ENCODE measurements at places on chromosomes 1 and 21. TPM values are rescaled to one million over a fixed set of nuclear protein-coding genes. Genes with fewer than 3 reads are reported as not detected.

DNA sequence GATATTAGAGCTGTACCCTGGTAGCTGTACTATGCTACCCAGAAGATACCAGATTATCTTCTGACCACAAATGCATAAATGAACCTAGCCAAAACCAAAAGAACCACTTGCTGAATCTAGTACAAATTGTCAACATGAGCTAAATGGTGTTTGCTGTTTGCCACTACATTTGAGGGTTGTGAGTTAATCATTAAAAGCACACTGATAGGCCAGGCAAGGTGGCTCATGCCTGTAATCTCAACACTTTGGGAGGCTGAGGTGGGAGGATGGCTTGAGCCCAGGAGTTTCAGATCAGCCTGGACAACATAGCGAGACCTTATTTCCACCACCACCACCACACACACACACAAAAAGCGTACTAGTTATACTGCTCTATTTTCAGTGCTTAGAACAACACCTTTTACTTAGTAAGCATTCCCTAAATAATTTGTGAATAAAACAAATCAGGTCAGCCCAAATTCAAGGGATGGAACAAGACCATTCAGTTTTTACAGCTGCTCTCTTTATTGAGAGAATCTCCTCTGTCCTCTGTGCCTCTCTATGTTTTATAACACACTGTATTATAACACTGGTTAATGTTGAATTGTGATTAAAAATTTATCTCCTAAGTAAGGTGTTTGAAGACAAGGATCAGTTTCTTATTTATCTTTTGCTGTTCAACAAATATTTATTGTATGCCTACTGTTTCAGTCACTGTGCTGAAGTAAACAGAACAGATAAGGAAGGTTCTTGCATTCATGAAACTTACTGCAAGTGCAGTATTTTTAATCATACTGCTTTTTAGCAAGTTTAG is 44.0 kb downstream of the MAGI3 start:
- no peak overlapping the region for H3K27ac ChIP-seq
- no peaks in the 10 kb centered on the region for H3K36me3 ChIP-seq
- H3K4me3 ChIP-seq: no peak overlapping the region
- no peaks in the 10 kb centered on the region for H3K4me1 ChIP-seq
- DNase-seq: no peak
- no peaks in the 10 kb centered on the region for H3K27me3 ChIP-seq

DNA sequence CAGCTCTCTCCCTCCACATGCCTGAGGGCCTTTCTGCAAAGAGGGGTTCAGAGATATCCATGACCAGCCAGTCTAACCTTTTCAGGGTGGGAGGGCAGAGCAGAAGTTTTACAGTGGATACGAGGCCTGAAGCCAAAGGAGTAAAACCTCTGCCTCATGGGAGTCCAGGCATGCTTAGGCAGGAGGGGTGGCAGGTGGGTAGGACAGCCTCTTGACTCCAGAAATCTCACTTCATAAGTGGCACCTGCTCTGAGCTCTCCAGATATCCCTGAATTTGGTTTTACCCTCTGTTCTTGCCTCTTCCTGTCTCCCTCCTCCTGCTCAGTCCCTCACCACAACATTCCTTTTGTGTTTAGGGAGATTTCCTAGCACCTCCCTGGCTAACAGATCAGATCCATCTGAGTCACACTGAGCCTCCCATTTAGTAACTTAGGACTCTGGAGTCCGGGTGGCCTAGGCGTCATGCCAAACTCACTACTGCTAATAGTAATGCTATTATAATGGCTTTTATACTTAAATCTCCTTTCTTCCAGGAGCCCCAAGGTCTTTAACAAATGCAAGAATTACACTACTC is 201.0 kb downstream of the HS2ST1 start:
- H3K36me3 ChIP-seq: no peaks in the 10 kb centered on the region
- no peaks in the 10 kb centered on the region for H3K27me3 ChIP-seq
- no peaks in the 10 kb centered on the region for H3K4me1 ChIP-seq
- no peak overlapping the region for H3K4me3 ChIP-seq
- DNase-seq: no peak

DNA sequence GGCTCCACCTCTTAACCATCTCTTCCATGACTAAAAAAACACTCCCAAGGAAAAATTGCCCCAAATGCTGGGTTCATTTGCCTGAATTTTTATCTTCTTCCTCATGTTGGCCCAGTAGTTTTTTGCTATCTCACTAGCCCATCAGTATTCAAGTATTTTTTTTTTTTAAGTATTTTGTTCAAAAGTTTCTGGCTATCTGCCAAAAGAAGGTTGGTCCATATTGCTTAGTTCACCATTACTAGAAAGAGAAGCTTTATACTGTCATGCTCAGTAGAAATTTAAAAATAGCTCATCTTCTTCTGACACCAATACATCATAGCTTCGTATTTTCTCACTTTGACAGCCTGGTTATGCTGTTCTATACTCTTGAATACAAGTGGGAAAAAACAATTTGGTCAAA is 41.0 kb upstream of the PDE9A start:
- no peak for DNase-seq
- no peak overlapping the region for H3K27ac ChIP-seq
- H3K4me3 ChIP-seq: no peak overlapping the region
- H3K4me1 ChIP-seq: no peaks in the 10 kb centered on the region
- H3K27me3 ChIP-seq: no peaks in the 10 kb centered on the region

DNA sequence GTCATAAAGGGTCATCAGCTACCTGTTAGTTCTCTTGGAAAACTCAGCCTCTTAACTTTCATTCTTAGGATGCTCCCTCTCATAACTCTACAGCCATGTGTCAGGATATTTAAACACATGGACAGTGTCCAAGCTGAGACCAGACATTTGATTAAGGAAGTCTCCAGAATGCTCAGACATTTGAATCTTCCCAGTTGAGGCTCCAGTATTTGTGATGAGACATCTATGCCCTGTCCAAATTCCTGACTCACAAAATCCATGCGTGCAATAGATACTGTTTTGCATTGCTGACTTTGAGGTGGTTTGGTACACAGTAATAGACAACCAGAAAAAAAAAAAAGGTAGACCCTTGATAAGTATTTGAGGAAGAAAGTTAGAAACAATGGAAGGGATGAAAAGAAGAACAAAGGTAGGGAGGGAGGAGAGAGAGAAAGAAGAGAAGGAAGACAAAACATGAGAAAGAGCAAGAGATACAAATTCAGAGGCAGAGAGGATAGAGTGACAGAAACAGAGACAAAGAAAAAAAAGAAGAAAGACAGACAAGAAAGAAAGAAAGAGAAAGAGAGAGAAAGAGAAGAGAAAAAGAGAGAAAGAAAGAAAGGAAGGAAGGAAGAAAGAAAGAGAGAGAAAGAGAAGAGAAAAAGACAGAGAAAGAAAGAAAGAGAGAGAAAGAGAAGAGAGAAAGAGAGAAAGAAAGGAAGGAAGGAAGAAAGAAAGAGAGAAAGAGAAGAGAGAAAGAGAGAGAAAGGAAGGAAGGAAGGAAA is 275.5 kb upstream of the PRMT6 start:
- H3K27me3 ChIP-seq: no peaks in the 10 kb centered on the region
- no peaks in the 10 kb centered on the region for H3K4me1 ChIP-seq
- H3K4me3 ChIP-seq: no peak overlapping the region
- H3K36me3 ChIP-seq: no peaks in the 10 kb centered on the region

DNA sequence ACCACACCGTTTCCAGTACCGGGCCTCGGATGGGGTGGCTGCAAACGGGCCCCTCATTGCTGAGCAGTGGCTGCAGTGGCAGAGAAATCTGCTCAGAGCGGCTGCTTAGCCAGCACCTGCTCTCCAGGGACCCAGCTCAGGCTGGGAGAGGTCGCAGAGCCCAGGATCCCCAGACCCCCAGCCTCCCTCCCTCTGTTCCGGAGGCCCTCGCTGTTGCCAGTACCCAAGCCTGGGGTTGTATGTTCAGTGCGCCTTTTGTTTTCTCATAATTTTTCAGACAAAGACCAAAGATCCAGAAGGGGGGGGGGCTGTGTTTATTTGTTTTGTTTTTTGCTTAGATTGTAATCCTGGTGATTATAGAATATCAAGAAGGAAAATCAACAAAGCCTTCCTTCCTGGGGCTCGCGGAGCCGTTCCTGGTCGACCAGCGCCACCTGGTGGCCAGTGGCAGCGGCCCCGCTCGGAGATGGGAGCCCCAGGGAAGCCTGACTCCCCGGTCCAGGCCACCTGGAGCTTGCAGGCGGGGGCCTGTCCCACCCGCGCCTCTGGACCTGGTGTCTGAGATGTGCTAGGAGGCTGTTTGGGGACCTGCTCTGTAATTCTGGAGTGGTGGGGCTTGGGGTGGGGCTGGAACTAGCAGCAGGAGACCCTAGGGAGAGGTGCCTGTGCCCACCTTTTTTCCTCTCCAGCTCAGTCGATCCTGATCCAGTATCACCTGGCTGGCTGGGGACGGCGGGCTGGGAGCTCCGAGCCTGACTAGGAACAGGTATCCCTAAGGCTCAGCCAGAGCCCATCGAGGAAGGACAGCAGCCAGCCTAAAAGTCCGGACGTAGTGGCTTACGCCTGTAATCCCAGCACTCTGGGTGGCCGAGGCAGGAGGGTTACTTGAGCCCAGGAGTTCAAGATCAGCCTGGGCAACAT is 123.9 kb upstream of the VAMP3 start:
- H3K36me3 ChIP-seq: no peaks in the 10 kb centered on the region
- no peaks in the 10 kb centered on the region for H3K4me1 ChIP-seq
- H3K4me3 ChIP-seq: no peak overlapping the region

GJC2 gene
- total RNA-seq: 1.3 TPM

UBL4B gene
- total RNA-seq: 1.6 TPM

All from breast epithelium (tissue), 4 donors.